ENCODE measurements at places on chromosomes 5 and 9.

DNA sequence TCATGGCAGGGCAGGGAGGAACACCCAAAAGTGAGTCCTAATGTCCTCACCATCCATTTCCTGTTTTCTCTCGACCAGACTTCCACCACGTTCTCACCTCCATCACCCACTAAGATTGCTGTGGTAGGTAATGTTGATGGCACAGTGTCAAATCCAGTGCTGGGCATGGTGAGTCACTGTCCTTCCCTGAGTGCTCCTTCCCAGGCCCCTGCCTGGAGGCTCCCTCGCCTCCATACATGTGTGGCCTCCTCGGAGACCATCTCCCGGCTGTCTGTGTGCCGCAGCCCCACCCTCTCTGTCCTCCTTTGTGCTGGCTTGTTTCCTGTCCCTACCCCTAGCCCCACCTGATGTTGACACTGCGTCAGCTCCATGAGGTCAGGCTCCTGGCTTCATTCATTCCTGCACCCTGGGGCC lies 177.5 kb downstream of the SYK start:
- DNase-seq = no peak

GRCh38 chr5:158390577-158390976 lies 531.6 kb upstream of the CLINT1 start:
- DNase-seq = no peak

- no peak for DNase-seq
These were observed 215.0 kb downstream of the SEMA6A start for GRCh38 chr5:116359592-116359991.

DNA sequence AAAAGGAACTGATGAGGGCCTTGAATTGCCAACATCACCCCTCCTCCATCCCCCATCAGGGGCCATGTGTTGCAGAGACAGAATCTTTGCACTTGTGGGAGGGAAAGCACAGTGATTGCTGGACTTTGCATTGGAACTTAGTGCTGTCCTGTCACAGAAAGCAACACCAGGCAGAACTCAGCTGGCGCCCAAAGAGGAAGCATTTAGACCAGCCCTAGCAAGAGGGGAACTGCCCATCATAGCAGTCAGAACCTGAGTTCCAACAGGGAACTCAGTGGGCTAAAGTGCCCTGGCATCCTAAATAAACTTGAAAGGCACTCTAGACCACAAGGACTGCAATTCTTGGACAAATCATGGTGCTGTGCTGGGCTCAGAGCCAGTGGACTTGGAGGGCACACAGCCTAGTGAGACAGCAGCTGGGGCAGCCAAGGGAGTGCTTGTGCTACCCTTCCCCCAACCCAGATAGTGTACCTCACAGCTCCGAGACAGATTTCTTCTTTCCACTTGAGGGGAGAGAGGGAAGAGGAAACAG lies 128.1 kb downstream of the ACTL7B start:
- no peak for DNase-seq

DNA sequence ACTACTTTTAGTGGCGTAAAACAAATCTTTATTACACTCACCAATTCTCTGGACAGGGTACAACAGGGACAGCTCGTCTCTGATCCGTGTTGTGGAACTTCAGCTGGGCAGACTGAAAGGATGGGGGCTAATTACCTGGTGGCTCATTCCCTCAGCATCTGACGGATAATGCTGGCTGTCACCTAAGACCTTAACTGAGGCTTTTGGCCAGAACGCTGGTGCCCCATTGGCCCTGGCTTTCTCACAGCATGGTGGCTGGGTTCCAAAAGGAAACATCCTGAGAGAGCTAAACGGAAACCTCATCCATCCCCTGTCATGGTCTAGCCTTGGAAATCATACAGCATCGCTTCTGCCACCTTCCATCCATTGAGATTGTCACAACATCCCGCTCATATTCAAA lies 62.9 kb downstream of the RAI14 start:
- DNase-seq = no peak

- no peak for DNase-seq
These were observed 340.2 kb downstream of the ADAMTS6 start for GRCh38 chr5:65141493-65141892.

DNA sequence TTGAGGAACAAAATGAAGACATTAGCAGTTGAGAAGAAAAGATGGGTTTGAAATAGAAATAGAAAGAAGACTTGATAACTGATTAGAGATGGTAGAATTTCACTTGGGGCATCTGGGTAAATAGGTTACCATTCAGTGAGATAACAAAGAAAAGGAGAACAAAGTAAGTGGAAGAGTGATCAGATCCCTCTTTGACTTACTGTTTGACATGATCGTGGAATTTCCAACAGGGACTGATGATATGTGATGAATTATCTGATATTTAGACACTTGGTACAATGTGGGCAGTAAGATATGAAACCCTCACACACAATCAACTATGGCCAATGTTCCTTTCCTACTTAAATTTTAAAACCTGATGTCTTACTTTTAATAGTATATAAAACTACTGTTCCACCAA lies 70.1 kb upstream of the STARD4 start:
- DNase-seq = no peak

DNA sequence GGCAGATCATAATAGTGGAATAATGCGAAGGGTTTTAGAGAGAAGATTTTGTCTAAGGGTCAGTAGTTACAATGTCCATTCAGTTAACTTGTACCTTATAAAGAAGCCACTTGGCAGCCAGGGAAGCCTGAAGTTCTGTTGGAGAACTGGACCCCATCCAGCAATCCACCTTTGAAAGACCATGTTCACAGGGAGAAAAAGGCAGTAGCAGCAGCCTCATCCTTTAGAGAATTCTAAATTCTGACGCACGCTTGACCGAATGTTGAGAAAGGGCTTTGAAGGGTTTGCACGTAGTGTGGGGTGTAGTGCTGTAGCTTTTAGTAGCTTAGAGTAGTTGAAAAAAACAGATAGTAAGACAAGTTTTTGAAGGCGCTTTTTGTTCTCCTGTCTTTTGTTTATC lies 42.8 kb downstream of the MCCC2 start:
- no peak for DNase-seq

DNA sequence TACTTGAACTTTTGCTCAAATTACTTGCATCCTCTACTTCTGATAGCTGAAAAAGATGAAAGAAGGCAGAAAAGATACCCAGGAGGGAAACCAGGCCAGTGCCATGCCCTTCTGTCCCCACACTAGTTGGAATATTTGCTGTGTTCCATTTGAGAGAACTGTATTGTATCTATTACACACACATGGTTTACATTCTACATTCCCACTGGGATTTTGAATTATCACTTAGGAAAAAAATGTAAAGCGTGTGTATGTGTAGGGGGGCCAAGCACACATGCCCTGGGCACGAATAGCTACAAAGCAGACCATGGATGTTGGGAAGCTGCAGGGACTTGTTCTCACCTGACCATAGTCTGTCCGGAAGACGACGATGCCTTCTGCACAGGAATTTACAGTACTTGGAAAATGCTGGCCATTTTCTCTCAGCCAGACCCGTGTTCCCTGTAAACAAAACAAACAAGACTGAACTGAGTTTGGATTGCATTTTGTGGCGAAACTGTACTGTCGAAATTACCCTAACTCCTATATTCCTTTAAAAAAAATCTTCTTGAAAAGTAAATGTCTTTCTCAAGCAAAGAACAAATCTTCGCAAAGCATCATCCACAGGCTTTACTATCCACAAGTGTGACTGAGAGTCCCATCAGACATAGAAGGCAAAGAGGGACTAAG lies 58.7 kb downstream of the MYO10 start:
- no peak for DNase-seq

GRCh38 chr9:89219637-89220036 lies 41.0 kb upstream of the SHC3 start:
- DNase-seq = no peak

DNA sequence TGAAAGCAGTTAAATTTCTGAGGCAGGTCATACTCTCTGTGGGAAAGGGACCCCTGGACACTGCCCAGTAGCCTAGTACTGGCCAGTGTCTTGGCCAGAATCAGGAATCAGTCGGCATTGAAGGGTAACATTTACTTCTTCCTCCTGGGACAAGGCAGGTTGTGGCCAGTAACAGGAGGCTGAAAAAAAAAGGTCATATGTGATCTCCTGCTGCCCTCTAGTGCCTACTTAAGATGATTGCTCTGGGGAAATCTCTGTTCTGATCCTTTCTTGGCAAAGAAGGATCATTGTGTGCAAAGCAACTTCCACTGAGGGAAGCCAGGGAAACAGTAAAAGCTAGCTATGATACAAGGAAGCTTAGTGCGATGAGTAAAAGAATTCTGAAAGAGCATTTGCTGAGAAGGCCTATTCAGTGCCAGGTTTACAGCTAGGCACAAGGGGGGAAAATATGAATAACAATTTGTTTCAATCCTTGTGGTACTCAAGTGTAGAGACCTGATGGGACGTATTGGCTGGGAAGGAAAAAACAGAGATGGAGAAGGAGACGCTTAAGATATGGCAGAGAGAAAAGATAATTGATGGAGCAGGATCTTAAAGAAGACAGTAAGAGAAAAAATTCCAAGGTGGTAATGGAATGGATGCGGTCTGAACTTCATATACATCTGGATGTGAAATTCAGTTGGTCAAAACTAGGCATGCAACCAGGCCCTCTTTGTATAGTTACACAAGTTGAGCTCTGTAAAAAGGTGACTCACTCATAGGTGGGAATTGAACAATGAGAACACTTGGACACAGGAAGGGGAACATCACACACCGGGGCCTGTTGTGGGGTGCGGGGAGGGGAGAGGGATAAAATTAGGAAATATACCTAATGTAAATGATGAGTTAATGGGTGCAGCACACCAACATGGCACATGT lies 25.8 kb upstream of the TRIM32 start:
- no peak for DNase-seq

DNA sequence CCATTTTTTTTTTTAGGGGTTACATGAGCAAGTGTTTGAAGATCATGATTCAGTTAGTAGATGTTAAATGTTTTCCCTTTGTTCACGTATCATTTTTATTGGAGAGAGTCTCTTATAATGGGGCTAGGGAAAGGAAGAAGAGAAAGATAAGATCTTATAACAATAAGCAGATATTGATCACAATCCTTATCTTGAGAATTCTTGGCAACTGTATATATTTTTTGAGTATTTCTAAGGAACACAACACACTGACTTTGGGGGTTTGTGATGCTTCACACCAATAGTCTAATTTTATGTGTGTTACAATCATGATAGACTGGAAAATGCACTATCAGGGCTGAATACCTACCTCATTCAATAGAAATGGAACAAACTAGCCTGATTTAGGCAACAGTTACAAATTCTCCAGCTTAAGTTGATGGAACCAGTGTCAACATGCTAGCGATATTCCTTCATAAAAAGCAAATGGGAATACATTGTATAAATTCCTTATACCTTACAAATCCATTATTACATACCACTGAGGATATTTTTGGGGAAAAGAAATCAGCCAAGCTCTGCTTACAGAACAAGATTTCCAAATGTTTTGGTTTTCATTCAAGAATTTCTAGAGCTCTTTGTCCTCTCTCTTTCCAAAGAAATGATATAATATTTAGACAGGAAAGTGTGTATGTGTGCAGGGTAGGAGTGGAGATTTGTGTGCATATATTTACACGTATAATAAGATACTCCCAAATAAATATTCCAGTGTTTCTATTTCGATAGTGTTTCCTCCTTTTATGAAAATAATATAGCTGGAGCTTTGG lies 41.5 kb downstream of the SVEP1 start:
- DNase-seq = no peak

- no peak for DNase-seq
These were observed 115.7 kb downstream of the SUSD1 start for GRCh38 chr9:112059145-112059965.

Data from sciatic nerve (tissue), 2 donors.